Central memory CD4-positive, alpha-beta T cell (primary cell): ENCODE measurements at places on chromosomes 7 and 10.

DNA sequence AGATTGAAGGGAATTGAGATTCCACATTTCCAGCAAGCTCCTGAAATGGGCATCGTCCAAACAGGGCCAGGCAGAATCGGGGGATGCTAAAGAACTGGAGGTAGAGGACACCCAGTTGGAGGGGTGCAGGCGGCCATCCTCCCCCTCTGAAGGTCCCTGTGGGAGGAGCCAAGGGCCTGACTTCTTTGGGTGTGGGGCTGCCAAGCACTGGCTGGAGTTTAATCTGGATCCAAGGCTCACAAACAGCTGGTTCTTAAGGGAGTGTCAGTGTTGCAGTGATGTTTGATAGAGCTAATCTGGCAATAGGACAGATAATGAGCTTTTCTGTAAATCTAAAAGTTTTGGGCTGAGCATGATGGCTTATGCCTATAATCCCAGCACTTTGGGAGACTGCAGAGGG lies 20.8 kb downstream of the TSPAN14 start:
- DNase-seq, result no peak

DNA sequence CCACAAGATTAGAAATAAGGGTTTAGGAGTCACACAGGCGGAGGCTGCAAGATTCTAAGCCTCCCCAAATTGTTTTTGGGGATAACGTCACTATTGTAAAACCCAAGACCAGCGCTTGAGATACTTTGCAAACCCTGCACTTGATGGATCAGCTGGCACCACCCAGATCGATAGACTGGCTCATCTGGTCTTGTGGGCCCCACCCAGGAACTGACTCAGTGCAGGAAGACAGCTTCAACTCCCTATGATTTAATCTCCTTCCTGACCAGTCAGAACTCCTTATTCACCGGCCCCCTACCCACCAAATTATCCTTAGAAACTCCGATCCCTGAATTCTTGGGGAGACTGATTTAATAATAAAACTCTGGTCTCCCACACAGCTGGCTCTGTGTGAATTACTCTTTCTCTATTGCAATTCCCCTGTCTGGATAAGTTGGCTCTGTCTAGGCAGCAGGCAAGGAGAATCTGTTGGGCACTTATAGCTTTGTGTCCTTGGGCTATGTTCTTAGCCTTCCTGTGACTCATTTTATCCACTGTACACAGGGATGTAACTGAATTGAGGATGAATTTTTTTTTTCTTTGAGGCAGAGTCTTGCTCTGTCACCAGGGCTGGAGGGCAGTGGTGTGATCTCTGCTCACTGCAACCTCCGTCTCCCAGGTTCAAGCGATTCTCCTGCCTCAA lies 64.4 kb upstream of the CARD11 start:
- DNase-seq, result no peak

DNA sequence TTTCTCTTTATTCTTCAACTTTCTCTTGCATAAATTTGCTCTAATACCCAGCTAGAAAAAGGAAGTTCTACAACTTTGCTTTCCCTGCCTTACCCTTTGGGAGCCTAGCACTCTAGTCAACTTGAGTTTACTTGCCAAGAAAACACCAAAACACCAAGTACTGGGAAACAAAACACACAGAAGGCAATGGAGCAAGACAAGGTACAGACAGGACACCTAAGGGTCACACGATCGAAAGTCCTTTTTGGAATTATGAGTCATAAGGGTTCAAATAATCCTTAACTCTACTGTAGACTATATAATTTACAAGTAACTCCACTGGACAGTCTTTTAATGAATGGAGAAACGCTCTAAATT lies 42.6 kb upstream of the ANAPC16 start:
- no peak for DNase-seq

- DNase-seq, result no peak
Observed at GRCh38 chr7:124263232-124263827, 230.5 kb upstream of the TMEM229A start.

DNA sequence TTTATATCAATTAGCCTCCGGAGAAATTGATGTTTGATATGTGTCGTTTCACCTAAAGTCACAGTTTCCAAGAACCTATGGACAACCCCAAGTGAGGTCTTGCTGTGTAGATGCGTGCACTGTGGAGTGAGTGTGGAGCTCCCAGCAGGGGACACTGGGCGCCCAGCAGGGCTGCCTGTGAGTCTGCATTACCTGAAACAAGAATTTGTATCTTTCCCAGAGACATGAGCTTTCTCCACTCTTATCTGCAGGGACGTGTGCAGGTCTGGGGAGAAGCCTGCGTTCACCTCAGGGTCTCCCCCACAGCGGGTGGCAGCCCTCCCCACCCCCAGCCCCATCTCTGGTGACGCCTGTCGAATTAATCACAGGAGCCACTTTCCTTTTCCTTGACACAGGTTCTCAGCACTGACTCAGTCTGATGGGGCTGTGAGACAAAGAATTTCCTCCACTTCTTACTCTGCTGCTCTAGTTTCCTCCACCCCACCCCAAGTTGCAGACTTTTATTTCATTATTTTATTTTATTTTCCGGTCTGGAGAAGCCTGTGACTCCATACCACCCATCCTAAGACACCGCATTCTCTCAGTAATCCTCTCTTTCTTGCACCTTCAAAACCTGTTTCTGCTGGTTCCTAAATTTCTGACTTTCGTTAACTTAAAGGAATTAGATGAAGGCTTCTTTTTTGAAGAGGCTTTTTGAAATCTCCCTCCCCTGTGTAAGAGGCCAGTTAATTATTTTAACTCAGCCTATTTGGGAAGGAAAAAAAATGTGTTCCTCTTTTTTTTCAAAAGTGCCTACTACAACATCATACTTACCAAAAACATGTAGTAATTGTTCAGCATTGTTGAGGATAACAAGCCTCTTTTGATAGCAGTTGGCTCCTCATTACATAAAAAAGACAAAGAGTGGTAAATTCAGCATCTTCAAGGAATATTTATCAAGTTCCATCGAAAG lies 17.0 kb upstream of the INSIG1 start:
- DNase-seq, result no peak

DNA sequence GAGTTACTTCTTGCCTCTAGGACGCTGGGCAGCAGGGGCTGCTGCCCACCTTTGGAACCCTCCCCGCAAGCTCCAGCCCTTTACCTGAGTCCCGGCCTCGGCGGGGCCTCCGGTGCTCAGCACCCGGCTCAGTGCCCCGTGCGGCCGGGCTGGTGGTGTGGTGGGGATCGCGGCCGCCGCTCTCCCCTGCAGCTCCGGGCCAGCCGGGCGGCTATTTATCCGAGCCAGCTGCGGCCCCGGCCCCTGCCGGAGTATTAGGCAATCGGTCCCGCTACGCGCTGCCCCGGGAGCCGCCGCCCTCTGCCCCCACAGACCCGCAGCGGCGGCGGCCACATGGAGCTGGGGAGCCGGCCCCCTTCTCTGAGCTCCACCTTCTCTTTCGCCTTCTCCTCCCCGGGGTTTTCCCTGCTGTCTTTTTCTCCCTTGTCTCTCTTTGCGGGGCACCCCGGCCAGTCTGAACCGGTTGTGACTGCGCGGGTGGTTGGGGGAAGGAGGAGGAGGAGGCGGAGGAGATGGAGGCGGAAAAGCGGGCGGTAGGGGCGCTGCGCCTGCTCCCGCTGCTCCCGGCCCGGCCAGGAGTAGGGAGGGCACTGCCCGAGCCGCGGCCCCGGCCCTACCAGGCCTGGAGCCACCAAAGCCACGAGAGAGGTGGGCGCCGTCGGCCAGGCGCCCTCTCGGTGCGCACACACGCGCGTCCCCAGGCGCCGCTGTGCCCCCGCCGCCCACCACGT lies at the start of gene SLC16A9:
TSS of gene SLC16A9 (minus strand) at position 456 of the 731 bp plus-strand sequence. CDS start 25,559 bp downstream, outside the sequence.
- DNase-seq, result no peak

DNA sequence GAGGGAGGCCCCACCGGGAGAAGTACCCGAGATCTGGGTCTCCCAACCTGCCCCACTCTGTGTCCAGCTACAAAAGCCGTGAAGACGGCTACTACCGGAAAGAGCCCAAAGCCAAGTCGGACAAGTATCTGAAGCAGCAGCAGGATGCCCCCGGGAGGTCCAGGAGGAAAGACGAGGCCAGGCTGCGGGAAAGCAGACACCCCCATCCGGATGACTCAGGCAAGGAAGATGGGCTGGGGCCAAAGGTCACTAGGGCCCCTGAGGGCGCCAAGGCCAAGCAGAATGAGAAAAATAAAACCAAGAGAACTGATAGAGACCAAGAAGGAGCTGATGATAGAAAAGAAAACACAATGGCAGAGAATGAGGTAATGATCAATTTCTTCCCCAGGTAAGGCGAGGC lies 59.1 kb upstream of the PDCD4 start:
- no peak for DNase-seq

DNA sequence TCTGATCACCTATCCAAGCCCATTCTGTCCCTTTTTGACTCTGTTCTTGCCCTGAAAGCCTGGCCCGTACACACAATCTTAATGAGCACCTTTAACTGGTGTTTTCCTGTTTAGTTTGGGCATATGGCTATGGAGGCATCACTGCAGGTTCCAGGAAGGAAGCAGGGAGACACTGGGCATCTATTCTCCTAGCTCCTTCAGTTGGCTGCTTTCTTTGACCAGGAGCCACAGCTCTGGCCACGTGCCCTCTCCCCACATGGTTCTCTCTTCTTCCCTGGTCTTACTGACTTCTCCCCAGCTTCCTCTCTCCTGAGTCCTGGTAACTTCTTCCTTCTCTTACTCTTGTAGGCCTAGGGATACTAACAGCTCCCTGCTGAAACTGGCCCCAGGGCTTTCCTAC lies 144.4 kb downstream of the CREB5 start:
- DNase-seq, result no peak

DNA sequence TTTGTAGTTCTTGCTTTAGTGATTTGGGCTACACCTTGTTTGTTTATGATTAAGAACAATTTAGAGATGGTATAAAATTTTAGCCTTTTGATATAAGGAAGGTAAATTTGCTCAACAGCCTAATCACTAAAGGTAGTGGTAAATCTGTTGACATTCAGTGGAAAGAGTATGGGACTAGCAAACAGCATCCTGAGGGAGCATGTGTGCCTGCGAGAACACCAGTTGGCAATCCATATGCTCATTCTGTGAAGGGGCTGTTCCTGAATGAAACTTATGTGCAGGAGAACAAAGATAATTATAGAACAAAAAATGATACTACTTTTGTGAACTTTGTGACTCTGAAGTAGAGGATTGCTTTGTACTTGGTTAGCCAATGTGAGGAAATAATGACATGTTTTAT lies 44.0 kb downstream of the CAPZA2 start:
- no peak for DNase-seq

DNA sequence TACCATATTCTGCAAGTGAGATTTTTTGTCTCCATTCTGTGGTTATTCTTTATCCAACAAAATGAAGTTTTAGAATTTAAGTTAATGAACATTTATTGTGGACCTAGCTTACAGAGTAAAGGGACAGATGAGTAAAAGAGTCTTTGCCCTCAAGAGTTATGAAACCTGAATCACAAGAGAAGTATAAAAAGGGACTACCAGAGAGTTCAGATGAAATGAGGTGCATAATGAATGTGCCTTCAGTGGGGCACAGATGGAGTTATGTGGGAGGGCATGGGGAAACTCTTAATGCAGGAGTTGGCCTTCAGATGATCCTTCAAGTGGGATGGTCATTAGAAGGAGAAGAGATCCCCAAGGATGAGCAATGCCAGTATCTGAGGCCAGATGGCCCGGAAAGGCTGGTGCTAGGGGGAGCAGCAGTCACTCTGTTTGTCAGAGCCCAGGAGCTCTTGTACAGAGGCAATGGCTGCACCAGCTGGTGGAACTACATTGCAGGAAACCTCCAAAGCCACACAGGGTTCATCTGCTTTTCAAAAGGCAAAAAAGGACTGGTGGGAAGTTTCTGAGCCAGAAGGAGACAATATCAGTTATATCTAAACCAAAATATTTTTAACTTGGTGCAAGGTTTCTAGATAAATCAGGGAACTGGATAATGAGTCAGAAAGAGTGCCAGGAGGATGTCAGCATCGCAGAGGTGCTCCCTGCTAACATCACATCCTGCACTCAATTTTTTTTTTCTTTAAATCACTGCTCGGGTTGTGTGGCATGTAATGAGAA lies 162.0 kb downstream of the KLF6 start:
- no peak for DNase-seq

- DNase-seq, result no peak
Observed at GRCh38 chr10:77478247-77478961, 159.2 kb downstream of the KCNMA1 start.

- DNase-seq, result no peak
Observed at GRCh38 chr7:89837515-89837914, 316.8 kb upstream of the STEAP1 start.

GRCh38 chr7:4519819-4520520 lies 162.1 kb upstream of the FOXK1 start:
- DNase-seq, result no peak

DNA sequence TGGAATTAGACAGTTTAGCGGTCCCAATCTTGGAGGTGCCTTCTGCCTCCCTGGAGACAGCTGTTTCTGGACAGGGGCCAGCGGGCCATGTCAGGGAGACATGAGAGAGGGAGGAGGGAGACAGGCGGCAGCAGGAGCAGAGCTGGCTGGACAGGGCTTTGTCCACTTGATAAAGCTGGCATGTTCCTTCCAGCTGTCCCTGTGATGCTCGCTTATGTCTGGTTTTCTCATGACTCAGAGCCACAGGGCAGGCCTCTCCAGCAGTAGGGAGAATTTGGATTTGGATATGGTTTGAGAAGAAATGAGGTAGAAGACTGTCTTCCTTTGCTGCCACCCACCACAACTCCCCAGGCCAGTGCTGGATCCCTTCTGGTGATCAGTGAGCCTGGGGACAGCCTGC lies 51.7 kb upstream of the SORCS3 start:
- no peak for DNase-seq

DNA sequence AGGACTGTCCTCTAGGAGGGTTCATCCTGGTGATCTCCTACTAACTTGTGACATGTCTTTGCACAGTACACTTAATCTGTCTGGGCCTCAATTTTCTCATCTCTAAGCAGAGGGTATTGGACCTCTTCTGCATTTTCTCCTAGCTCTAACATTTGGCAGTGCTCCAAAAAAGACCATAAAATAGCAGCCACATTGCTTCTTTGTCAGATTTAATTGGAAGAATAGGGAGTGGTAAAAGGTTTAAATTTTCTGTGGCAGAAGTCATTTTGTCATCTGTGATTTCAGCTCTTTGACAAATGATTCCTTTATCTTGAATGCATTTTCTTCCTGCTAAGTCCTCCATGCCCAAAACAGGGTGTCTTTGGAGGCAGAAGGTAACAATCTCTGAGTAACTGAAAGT lies 289.9 kb upstream of the LRGUK start:
- no peak for DNase-seq
